ENCODE measurements at places on chromosomes 1 and 21. TPM values are rescaled to one million over a fixed set of nuclear protein-coding genes. Genes with fewer than 3 reads are reported as not detected.

- peak; percentile 77 for DNase-seq
These were observed 21.2 kb downstream of the SLC45A3 start for GRCh38 chr1:205658943-205659581.

DNA sequence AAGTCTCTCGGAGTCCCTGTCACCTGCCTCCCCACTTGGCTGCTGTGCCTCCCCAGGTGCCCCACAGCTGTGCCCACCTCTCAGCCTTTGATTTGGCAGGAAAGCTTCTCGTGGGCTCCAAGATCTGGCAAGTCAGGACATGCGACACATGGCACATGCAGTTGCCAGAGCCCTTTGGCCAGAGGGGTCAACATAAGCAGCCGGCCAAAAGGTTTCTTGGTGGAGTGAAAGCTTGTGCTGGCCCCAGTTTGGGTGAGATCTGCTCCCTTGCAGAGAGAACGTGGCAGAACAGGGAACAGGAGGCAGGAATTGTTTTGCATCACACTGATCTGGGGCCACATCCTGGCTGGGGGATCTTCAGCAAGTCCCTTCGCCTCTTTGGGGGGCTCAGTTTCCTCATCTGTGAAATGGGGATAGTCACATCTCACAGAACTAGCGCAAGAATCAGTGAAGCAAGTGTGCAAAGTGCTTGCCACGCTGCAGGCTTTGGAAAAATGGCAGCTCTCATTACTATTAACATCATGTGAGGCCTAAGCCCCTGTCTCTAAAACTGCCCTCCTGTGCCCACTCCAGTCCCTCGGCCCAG, 232.6 kb downstream of the TRABD2B start:
- DNase-seq = no peak

- DNase-seq = no peak
These were observed 143.5 kb downstream of the ASTN1 start for GRCh38 chr1:177020851-177021589.

DNA sequence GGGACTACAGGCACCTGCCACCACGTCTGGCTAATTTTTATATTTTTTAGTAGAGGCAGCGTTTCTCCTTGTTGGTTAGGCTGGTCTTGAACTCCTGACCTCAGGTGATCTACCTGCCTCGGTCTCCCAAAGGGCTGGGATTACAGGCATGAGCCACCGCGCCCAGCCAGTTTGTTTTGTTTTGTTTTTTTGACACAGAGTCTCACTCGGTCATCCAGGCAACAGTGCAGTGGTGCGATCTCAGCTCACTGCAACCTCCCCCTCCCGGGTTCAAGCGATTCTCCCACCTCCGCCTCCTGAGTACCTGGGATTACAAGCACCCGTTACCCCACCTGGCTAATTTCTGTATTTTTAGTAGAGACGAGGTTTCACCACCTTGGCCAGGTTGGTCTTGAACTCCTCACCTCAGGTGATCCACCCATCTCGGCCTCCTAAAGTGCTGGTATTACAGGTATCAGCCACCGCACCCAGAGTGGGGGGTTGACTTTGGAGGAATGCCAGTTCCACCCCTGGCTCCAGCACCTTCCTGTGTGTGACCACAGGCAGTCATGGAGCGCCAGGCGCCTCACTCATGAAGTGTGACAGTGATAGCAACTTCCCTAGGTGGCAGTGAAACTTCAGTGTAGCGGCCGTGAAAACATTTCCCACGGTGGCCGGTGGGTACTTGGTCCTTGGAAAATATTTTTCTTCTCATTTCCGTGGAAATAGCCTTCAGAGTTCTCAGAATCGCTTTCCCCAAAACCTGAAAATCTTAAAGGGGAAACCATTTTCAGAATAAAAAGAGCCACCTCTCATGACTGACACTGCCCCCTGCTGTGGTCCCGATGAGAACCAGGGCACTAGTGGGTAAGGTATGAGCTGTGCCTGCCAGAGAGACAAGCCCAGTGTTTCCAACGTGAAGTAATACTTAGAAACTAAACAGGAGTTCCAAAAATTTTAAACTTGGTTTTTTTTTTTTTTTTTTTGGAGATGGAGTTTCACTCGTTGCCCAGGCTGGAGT, 48.6 kb downstream of the WDR4 start:
- no peak for DNase-seq

- DNase-seq = no peak
These were observed 3.3 kb downstream of the PAFAH2 start for GRCh38 chr1:25994402-25995150.

TDRD5 gene
- total RNA-seq = not detected

DARS2 gene
- 32.4 TPM for total RNA-seq

OR2L5 gene
- not detected for total RNA-seq

TMEM240 gene
- 0.47 TPM for total RNA-seq

VHLL gene
- not detected for total RNA-seq

Data from SJSA1 (cell line).